ENCODE measurements at places on chromosomes 16 and 17. TPM values are rescaled to one million over a fixed set of nuclear protein-coding genes. Genes with fewer than 3 reads are reported as not detected.

DNA sequence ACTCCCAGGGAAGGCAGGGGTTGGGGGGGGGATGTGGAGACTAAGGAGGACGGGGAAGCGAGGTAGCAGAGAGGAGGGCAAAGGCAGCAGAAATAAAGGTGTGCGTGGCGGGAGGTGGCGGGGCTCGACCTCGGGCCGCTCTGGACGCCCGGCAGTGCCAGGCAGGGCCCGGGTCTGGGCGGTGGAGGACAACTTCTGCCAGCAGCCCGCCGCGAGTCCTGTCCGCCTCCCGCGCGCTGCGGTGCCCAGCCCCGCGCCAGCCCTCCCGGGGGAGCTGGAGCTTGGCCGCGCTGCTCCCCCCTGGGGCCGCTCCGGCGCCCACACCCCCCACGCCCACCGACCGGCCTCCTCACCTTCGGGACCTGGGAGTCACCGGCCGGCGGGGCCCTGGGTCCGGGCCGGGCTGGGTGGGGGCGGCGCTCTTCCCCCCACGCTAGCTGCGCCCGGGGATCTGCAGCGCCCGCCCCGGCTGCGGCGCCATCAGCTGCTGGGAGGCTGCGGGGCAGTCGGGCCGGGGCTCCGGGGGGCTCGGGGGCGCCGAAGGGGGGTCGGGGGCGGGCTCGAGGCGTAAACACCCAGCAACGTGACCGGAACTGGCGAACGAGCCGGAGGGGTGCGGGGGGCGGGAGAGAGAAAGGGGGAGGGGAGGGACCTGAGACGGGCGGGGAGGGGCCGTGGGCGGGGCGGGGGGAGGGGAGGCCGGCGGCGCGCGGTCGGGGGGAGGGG lies at the start of gene CCDC92B:
Gene CCDC92B, minus strand, starts transcription at position 595 of the 726 bp plus-strand sequence. CDS start 14,507 bp downstream, outside the sequence.
- DNase-seq = no peak

DNA sequence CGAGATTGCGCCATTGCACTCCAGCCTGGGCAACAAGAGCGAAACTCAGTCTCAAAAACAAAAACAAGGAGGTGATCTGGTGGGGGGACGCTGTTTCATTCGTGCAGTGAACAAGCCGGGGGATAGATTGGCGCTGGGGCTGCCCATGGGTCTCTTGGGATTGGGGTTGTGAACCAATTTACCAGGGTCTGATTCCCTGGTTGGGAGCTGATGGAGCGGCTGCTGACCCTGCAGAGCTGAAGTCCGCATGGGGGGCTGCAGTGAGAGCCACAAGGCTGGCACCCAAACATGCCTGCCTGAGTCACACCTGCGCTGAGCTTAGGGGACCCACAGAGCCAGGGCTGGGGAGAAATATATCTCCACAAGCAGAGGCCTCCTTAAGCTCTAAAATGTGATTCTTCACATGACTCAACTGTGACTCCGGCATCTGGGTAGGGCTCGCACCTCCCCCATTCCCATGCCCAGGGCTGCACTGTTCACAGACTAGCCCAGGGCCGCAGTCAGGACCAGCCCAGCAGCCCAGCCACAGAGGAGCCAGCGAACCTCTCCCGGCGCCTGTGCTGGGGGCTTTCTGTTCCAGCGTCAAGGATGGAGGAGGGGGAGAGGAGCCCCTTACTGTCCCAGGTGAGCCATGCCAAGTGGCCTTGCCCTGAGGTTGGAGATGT lies 5.0 kb downstream of the TSPAN10 start:
- DNase-seq = no peak

- no peak for DNase-seq
These were observed 116.9 kb upstream of the CLEC3A start for GRCh38 chr16:77905374-77905920.

- DNase-seq = no peak
These were observed 103.4 kb downstream of the VPS53 start for GRCh38 chr17:611202-611601.

GRCh38 chr16:80197741-80198201 lies 343.0 kb upstream of the DYNLRB2 start:
- no peak for DNase-seq

DNA sequence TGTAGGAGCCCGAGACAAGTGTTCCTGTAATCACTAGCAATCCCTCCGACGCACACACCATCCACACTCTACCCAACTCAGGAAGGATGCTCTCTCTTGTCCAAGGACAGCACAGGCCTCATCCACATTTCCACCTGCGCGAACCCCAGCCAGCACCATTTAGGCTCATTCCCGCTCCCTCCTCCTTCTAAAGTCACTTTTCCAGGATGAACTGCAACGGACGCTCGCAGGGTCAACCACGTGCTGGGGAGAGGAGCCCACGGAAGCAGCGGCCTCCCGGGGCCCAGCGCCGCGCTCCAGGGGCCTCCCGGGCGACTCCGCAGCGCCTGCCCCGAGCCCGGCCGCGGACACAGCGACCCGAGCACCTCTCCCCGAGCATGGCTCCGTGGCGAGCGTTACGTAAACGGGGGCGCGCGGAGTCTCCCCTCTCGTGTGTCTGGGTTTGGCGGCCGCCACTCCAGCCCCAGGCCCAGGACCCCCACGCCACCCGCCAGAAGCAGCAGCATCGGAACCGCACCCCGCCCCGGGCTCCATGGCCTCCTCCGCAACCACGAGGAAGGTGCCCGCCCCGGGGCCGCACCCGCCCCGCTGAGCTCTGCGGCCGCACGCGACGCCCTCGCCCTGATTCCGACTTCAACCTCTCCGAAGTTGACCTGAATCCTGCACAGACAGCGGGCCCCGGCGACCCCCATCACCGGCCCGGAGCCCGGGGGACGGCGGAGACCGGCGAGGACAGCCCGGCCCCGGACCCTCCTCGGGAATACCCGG lies 668 bp downstream of the USP36 start:
- DNase-seq = no peak

HOXB13 gene
- total RNA-seq = not detected

PABPN1L gene
- total RNA-seq = not detected

CYBA gene
- total RNA-seq = 42.6 TPM

RNU2-1 gene
- total RNA-seq = 5,474 TPM

GNGT2 gene
- total RNA-seq = 2.2 TPM

HLF gene
- 22.6 TPM for total RNA-seq

ITGA2B gene
- 0.91 TPM for total RNA-seq
